Stimulated activated CD4-positive, alpha-beta T cell treated with anti-CD3 and anti-CD28 coated beads, Interleukin-4, amount 100 ng/mL, for 4 hours (primary cell): ENCODE measurements at places on chromosomes 5 and 9.

DNA sequence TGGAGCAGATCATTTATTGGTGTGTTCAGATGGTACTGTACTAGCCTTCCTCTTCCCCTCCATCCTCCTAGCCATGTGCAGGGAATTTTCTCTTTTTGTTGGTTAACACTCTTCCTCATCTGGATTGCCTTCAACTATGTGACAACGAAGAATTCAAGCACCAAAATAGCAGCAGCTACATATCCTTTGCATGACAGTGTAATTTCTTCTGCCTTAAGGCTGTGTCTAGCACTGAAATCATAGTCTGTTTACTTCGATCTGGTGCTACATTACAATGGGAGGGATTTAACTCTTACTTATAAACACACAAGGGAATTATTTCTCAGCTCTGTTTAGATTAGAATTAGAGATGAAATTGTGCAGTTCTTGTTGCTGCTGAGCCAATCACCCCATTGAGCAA lies 260.4 kb downstream of the ARL15 start:
- DNase-seq, result no peak

DNA sequence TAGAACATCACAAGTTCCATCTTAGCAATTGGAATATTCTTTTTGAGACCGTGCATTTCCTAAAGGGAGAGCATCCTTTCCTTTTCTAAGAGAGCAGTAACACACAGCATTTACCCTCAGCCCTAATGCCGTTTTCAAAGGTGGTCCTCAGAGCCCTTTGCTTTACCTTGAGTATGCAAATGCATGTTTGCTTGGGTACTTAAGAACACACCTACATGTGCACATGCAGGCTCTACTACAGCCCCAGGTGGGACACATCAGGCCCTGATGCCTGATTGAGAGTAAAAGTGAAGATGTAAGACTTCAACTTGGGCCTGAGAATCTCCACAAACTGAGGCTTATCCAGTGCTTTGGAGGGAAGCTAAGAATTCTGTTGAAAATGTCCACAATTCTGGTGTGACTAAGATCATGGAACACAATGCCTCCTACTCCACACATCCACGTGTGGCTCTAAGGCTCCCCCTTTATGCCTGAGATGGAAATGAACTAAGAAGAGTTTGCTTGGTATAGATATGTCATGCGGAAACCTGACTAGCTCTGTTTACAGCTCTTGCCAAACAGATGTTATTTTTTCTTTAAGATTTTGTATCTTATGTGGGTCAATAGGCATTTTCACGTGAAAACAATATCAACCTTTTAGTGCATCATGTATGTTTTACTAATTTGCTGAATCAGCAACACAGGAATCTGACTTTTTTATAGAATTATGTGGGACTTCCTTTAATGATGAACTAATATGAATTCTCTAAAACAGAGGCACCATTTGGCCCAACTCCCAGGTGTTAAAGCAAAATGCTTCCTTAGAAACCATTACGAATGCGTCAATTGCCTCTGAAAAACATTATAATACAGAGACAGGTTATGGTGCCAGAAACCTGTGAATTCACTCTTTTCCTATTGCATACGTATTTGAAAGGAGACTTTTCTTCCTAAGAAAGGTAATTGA lies 48.9 kb upstream of the SLC2A8 start:
- no peak for DNase-seq

DNA sequence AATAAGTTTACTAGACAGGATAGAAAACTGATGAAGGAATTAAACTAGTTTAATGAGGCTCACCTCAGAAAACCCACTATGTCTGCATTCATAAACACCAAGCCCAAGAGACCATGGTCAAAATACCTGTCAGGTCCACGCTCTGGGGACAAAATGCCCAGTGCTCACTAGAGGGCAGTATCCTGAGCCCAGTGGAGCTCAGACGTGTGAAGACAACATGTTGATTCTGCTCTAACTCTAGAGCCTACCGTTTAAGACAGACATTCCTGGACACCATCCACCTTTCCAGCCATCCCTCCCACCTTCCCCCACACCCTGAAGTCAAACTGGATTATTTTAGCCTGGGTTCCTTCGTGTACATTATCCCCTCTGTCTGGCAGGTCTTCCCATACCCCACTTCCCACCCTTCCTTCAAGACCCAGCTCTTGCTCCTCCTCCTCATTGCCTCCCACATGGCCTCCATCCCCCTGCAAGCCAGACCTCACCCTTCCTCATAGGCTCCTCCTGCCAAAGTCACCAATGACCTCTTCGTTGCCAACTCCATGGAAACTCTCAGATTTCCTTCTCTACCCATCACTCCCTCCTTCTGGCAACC lies 142.3 kb upstream of the FSTL4 start:
- no peak for DNase-seq

GRCh38 chr9:69569738-69570451 lies 102.3 kb downstream of the APBA1 start:
- DNase-seq, result no peak

DNA sequence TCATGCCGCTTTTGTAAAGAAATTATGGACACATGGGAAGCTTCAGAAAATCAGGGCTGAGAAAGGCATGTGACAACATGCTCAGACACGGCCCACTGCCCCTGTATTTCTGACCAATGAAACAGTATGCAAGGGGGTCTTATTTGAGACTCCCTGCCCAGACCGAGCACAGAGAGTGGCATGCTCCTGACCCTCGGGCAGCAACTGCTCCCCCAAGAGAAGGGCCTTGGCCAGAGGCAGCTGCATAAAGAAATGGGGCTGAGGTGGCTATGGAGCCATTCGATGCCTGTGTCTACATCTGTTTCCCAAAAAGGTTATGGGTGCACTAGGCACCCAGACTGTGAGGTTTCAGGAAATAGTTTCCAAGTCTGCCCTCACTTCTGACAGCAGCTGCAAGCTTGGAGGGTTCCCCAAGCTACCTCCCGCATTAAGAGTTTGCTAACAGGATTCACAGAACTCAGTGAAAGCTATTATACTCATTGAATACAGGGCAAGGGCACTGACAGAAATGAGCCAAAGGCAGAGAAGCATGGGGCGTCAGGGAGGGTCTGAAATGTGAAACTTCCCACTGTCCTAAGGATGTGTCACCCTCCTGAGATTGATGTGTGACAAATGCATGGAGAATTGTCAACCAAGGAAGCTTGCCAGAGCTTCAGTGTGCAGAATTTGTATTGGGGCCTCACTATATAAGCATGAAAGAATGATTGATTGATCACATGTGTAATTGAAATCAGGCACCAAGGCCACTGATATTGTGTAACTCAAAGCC lies 94.3 kb downstream of the DAP start:
- no peak for DNase-seq

DNA sequence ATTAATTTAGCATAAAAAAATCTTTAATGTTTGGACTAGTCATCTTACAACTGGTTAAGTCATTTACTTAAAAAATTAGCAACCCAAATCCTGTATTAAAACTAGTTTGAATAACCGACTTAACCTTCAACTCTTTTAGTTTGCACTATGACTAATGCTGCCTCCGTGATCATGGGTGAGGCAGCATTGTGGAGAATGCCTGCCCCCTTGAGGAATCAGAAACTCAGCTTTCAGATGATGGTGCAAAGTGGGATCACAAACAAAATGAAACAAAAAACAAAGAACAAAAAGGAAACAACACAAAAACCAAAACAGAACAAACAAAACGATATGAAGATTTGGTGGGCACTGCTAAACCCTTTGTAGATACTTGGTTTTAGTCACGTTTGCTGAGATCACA lies 127.0 kb upstream of the PALM2AKAP2 start:
- DNase-seq, result no peak

DNA sequence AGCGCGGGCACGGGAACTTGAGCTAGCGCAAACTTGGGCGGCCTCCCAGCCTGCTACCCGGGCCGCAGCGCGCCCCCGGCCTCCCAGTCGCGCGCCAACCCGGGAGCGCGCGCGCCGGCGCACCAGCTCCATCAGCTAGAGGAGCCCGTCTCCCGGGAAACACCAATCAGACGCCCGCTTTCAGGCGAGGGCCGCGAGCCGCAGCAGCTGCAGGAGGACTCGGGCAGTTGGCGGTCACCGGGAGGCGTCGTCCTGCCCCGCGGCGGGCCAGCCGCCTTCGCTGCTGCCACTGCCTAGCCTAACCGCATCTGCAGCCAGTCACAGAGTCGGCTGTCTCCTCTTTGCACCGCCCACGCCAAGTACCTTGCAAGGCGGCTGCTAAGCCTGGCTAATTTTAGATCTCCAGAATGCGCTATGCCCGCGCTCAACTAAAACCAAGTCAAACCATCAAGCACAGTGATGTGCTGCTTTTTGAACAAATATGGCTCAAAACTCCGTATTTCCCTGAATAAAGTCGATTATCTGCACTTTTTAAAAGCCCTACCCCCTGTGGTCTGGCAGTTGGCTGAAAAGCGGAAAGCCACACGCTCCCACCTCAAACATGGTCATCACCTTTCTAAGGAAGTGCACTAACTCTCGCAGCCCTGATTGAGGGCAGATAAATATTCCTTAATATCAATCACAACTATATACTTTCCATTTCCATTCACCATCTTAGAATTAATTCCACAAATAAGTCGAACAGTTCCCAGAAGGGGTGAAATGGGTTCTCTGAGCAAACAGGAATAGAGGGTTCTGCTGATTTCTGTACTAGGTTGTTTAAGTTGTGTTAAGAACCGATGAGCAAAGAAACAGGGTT lies 221.8 kb downstream of the MEF2C start:
- DNase-seq, result no peak

DNA sequence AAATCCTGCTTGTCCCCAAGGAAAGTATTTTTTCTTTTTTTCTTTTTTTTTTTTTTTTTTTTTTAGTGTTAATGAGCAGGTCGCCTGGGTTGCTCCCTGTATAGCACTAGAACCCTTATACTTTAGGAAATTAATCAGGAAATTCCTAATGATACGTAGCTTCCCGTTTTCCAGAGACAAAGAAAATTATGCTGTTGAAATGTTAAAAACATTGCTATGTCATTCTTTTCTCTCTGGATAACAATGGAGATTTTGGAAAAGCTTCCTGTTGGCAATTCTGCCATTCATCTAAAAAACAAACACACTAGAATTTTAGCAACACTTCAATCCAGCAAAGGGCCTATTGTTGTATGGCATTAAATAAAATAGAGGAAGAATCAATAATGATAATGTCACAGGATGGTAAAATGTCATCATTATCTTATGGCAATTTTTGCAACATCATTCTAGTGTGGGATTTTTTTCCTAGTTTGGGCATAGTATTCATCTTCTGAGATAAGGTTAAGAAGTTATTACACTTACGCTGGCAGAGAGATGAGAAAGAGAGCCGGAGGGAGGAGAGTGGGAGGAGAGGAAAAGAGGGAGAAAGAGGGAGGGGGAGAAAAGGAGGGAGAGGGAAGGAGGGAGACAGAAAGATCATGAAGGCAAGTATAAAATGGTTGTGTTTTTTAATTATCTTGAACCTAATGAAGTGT lies 315.8 kb upstream of the PDE4D start:
- DNase-seq, result no peak

- no peak for DNase-seq
Measured at GRCh38 chr9:116155698-116156039, 2.1 kb downstream of the PAPPA start.

DNA sequence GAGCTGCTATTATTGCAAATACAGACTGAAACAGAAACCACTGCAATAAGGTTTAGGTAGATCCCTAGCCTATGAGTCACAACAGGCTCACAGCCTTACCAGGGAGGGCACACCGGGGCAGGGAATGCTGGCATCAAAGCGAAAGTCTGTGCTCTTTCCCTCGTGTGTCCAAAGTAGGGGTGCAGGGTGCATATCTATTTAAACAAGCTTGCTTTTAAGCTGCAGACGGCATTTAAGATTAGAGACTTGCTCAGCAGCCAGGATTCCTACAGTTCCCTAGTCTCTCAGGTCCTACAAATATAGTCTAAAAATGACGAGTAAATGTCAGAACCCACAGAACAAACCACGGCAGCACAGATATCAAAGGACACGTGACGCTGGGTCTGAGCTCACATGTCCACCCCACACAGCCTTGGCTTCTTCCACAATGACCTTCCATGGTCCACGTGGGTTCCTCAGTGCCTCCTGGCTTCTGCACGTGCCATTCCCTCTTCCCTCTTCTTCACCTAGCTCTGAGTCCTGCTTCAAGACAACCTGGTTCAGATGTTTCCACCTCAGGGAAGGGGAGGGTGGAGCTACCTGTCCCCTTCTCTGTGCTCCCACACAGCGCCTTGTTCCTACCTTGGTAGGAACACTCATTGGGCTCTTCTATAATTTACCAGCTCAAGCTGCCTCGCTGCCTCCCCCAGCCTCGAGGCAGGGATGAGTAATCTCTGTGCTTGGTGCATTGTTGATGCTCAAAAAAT lies 193.2 kb downstream of the MAPKAP1 start:
- DNase-seq, result no peak

DNA sequence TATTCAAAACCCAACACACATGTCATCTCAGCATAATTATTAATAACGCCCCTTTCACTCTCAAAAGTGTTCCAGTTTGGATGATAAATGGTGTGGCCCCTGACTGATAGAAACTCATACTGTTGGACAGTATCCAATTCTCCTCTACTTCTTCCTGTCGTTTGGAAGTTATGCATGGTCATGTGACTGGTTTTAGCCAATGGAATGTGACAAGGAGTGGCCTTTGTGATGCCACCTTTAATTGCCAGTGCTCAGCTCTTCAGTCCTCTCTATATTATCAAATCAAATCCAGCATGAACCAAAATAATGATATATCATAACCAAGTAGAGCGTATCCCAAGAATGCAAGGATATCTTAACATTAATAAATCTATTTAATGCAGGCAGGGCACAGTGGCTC lies 117.8 kb upstream of the SPIN1 start:
- DNase-seq, result no peak

- no peak for DNase-seq
Measured at GRCh38 chr9:38344566-38345324, 47.8 kb upstream of the ALDH1B1 start.

- no peak for DNase-seq
Measured at GRCh38 chr5:131595088-131596033, 39.7 kb downstream of the RAPGEF6 start.

- no peak for DNase-seq
Measured at GRCh38 chr5:167639273-167639672, 652.2 kb upstream of the WWC1 start.

DNA sequence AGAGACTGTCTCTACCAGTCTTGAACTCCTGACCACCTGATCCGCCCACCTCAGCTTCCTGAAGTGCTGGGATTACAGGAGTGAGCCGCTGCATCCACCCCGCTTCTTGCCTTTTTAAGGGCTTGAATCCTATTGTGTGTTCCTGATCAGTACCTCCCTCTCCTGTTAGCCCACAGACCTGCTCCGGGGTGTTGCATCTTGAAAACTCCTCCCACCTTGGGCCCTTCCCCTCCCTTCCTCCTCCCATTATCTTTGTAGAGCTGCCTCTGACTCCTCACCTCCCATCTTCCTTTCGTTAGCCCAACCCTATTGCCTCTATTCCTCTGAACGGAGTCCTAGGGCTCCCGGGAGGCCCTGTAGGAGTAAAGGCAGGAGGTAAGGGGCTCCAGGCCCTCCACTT lies 48.5 kb upstream of the NEK6 start:
- DNase-seq, result no peak

DNA sequence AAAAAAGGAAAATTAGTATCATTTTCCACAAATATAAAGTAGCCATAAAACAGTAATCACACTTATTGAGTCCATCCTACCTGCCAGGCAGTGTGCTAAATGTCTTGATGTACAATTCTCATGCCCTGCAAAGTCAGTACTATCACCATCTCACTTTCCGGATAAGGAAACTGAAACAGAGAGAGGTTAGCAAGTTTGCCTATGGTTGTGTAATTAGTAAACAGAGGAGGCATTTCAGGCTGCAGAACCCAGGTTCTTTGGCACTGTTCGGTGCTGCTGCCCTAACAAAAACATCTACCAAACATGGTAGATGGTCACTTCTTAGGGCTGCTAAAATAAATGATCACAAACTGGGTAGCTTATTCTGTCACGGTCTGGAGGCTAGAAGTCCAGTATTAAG lies 22.6 kb downstream of the PLAC8L1 start:
- no peak for DNase-seq

- DNase-seq, result no peak
Measured at GRCh38 chr5:137220523-137220927, 278.6 kb downstream of the SPOCK1 start.
